ENCODE measurements at places on chromosomes 2 and 18.

- DNase-seq: no peak
These were observed 363.7 kb upstream of the CHAC2 start for GRCh38 chr2:53403792-53404413.

DNA sequence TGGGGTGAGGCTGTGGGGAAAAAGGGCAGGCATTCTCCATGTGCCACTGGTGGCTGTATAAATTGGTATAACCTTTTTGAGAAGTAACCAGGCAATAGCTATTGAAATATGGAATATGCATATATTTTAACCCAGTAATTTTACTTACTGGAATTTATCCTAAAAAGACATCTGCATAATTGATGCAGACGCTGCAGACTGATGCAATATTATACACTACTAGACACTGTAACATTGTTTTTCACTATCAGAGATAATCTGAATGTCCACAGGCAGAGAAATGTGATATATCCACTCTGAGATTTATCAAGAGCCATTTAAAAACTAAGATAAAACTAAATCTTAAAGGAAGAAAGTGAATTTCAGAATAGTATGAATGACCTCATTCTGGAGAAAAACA, 14.7 kb downstream of the THOC1 start:
- no peak for DNase-seq

GRCh38 chr2:194745557-194746146, 911.4 kb upstream of the SLC39A10 start:
- DNase-seq: no peak

DNA sequence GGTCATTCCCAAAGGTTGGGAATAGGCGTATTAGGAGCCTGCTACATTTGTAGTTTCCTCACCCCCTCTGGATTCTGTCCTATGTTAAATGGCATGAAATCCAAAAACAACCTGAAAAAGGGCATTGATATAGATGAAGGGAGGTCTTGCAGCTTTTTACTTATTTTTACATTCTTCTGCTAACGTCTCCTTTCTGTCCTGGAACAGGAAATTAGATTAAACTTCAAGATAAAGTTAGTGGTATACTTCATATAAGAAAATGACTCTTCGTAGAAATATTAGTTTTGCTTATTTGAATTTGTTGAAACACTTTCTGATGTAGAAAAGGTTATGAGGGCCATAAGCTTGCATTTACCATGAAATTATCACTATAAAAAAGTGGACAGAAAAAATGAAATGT, 694.5 kb downstream of the ADCYAP1 start:
- DNase-seq: no peak

Measured in NCI-H2171 (cell line).